Smooth muscle cell of the coronary artery (primary cell): ENCODE measurements at places on chromosomes 3 and 15. TPM values are rescaled to one million over a fixed set of nuclear protein-coding genes. Genes with fewer than 3 reads are reported as not detected.

Gene USP50
- total RNA-seq, result not detected in 2 replicates

Gene CSTA
- 0.75 and 5.1 TPM in 2 replicates for total RNA-seq

Gene SLC7A14
- total RNA-seq, result 0.60 and 0.70 TPM in 2 replicates

Gene ZNF609
- 18.6 and 50.5 TPM in 2 replicates for total RNA-seq

Gene SCG5
- total RNA-seq, result 4.7 and 100 TPM in 2 replicates

Gene DENND6A
- total RNA-seq, result 11.3 and 11.7 TPM in 2 replicates

Gene CHAC1
- 5.7 and 31.8 TPM in 2 replicates for total RNA-seq

Gene PLEKHO2
- 12.6 and 48.2 TPM in 2 replicates for total RNA-seq

Gene P2RY13
- total RNA-seq, result not detected in 2 replicates

Gene P2RY14
- not detected in 2 replicates for total RNA-seq

Gene CPN2
- total RNA-seq, result not detected in 2 replicates

Gene RTF1
- 8.0 and 13.9 TPM in 2 replicates for total RNA-seq
